ENCODE measurements at places on chromosomes 7 and 10. TPM values are rescaled to one million over a fixed set of nuclear protein-coding genes. Genes with fewer than 3 reads are reported as not detected.

DNA sequence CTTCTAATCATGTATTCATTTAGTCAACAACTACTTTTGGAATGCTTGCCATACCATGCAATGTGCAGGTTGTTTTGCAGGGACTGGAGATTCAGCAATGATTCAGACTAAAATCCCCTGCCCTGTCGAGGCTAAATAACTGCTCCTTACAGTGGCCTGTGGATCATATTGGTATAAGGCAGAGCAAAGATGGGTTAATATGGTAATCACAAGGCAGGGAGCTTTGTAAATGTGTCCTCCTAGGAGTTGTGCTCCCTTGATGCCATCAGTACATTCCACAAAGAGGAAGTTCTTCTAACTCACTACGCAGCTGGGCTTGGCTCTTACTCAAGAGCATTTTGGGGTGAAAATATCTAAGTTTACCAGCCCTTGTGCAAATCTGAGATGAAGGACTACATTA lies 614 bp upstream of the IFIT2 start:
- no peak for DNase-seq

DNA sequence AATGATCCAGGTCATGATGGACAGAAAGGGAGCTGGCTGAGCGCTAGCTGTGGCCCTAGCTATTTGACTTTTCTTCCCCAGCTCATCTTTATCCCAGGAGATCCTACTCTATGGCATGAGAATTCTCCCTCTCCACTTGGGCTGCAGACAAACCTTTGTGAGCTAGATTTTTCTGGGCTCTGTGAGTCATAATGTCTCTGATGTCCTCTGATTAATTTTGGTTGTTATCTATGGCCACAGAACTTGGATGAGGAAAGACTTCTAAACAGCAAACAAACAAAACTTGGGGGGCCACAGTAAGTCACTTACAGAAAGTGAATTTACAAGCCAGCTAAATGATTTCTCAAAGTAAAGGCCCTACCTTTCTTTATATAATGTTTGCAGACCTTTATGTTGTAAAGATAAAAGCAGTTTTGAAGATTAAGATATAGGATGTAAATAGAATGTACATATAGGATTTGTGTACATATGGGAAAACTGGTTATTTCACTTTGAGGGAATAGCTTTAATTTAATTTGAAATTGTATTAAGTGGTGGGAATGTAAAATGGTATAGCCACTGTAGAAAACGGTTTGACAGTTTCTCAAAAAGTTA lies 10.4 kb downstream of the ABLIM1 start:
- DNase-seq, result no peak

DNA sequence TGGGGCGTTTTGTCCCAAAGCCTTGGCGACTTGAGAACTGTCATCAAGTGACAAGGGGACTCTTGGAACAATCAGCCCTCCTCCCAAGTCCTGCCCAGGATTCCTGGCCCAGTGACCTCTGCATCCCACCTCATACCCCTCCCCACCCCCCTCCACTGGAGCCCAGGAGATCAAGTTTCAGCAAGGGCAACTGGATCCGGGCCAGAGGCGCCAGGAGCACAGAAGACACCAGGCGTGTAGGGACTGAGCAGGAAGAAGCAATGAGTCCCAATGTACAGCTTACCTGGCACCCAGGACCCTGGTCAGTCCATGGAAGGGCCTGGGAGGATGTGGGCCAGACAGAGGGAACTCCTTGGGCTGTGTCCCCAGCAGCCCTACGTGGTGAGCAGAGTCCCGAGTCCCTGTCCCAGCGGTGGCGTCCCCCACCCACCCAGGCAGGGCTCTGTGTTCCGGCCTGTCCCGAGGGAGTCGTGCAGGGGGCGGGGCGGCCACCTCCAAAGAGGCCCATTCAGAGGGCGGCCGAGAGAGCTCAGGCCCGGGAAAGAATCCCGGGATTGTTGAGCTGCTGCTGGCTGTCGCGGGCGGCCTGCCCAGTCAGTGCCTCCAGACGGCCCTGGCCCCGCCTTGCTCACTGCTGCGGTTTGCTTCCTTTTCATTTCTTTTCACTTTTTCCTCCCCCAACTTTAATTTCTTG lies 254.1 kb downstream of the TNS3 start:
- peak; percentile 62 for DNase-seq

DNA sequence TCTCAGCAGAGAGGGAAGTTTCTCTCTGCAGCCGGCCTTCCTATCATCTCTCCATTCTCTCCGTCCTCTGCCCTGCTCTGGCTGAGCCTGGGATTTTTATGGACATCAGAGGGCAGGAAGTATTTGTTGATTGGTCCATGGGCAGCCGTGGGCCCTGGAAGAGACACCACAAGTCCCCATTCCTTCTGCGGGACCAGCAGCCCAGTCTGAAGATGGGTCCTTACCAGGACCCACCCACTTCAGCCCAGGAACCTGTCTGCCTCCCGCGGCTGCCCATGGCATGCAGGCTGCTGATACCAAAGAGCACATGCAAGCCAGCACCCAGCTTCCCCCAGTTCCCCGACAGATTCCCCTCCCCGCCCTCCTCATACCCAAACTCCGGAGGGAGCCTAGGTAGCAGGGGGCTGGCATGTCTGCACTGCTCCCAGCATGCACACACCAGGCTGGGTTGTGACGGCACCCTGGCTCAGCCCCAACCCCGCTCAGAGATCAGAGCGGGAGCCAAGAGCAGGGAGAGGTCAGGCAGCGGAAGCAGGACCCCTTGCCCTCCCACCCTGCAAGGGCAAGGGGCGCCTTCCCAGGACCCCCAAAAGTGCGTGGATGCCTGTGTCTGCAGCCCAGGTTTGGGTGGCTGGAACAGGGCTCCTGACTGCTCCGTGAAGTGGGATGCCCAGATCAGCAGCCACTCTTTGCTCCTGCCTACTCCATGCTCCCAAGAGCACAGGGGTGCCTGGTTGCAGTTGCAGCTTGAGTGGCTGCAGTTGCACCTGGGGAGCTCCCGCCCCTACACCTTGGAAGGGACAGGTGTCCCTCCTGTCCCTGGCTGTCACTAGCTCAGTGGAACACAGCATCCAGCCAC lies 538.6 kb upstream of the POT1 start:
- no peak for DNase-seq

GRCh38 chr7:133983685-133984419 lies 143.3 kb upstream of the LRGUK start:
- no peak for DNase-seq

GRCh38 chr10:56349611-56350010 lies 11.4 kb downstream of the ZWINT start:
- DNase-seq, result no peak

DNA sequence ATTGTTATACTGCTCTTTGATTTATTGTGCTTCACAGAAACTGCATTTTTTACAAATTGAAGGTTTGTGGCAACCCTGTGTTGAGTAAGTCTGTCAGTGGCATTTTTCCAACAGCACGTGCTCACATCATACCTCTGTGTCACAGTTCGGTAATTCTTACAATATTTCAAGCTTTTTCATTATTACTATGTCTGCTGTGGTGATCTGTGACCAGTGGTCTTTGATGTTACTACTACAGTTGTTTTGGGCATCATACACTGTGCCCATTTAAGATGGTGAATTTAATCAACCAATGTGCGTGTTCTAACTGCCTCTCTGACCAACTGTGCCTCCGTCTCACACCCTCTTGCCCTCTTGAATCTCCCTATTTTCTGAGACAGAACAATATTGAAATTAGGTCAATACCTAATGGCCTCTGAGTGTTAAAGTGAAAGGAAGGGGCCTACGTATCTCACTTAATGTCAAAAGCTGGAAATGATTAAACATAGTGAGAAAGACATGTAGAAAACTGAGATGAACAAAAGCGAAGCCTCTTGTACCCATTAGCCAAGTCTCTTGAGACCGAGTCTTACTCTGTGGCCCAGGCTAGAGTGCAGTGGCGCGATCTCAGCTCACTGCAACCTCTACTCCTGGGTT lies 20.2 kb upstream of the ASL start:
- DNase-seq, result no peak

- DNase-seq, result no peak
These were observed 11.3 kb upstream of the TSPAN15 start for GRCh38 chr10:69439813-69440506.

GRCh38 chr7:100185726-100186125 lies 8.0 kb downstream of the STAG3 start:
- no peak for DNase-seq

DNA sequence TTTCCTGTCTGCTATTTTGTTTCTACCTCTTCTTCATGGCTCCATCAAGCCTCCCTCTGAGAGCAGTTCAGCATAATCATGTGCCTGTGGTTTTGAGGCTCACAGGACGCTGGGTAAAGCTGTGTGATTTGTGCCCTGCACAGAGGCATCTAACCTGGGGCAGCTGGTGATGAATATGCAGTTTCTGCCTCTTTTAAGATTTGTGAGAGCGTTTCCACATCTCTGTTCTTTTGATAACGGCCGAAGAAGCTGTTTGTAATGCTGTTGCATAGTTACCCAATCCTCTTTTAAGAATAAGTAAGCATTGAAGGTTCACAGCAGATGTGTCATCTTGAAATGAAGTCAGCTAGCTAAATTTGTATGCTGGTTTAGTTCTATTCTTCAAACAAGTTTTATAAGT lies 45.2 kb downstream of the PNLIPRP3 start:
- no peak for DNase-seq

DNA sequence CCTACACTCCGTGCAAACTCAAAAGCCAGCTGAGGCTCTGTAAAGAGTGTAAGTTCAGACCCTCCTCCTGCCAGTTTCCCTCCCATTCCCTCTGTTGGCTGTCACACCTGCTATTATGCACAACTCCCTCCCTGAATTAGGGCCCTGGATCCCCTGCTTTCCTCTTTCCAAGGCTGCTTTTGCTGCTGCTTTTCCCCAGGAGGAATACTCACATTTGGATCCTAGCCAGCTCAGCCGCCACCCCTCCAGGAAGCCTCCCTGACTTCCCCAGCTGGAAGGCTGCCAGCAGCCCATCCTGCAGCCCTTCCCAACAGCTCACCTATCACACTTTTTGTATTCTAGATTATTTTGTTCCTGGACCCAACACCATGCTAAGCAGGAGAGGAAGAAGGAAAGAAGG lies 40.9 kb upstream of the WDR11 start:
- no peak for DNase-seq

- DNase-seq, result no peak
These were observed 95.3 kb downstream of the SUGCT start for GRCh38 chr7:40230101-40230500.

GRCh38 chr7:39540320-39540719 lies 25.9 kb upstream of the YAE1 start:
- no peak for DNase-seq

- no peak for DNase-seq
These were observed 98.6 kb upstream of the LYZL2 start for GRCh38 chr10:30728127-30728526.

DNA sequence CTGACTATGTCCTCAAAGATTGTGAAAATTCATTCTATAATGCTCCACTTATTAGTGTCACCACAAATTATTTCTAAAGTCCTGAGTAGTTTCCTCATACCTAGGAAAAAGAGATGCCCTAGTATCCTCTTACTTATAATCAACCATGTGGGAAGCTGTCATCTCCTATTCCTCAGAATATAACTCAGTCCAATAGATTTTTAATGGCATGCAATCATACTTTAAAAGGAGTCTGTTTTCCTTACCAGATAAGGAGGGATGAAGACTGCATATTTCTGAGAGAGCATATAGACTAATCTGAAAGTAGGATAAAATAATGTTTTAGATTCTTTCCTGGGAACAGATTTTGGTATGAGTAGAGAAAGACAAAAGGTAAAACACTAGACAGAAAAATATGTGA lies 727.7 kb upstream of the GRM3 start:
- no peak for DNase-seq

GRCh38 chr10:80466724-80467326 lies 12.7 kb downstream of the TSPAN14 start:
- DNase-seq, result no peak

- DNase-seq, result no peak
These were observed 76.4 kb upstream of the CDC14C start for GRCh38 chr7:48847917-48848316.

DNA sequence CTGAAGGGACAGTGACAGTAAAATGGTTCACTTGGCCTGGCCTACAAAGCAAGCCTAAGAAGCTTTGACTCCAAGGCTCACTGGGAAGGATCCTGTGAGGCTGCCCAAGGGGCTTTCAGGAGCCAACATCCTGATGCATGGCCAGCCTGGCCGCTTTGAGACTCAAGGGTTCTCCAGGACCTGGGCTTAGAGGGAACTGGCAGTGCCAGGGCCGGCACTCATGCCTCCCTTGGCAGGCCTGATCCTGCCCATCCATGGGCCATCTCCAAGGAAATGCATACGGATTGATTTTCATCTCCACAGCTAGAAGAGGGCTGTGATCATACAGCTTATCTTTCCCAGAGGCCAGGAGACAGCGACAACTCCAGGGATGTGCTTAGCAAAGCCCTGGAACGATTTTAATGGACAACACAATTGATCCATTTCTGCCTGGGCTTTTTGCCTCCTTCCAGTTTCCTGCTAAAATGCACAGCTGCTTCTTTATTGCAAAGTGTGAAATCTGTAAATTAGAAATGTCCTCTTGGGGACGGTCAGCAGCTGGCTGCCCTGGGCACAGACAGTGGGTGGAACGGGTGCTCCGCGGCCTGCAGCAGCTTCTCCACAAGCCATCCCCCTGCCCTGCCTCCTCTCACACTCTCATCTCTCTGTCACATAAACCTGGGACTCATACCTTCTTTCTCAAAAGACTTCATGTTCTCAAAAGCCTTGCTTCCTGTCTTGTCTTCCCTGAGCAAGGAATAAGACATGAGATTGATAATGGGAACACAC lies 288.5 kb downstream of the GRID1 start:
- no peak for DNase-seq

GRCh38 chr10:58212622-58213021 lies 55.1 kb downstream of the IPMK start:
- no peak for DNase-seq

- DNase-seq, result peak; percentile 55
These were observed at the start of gene DOCK1 for GRCh38 chr10:126904818-126905701. DOCK1 (plus strand) TSS chr10:126905428; CDS start chr10:126905518, 90 bp downstream.

DNA sequence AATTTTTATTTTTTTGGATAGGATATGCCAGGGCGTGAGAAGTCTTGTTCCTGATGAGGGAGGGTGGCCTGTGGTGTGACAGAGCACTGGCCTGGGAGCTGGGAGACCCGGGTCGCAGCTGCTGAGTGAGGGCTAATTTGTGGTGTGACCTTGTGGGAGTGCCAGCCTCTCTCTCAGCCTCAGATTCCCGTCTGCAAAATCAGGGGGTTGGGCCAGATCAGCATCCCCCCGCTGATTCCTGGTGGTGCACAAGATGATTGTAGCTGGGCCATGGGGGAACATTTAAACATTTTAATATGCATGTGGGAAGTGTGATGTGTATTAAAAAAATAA lies 14.9 kb downstream of the TSPAN15 start:
- no peak for DNase-seq

- DNase-seq, result no peak
These were observed 3.7 kb upstream of the IL2RA start for GRCh38 chr10:6065835-6066234.

The FAM180A gene
- polyA plus RNA-seq, result 0.17 TPM

The ETV1 gene
- 34.1 TPM for polyA plus RNA-seq

The SLC26A5 gene
- polyA plus RNA-seq, result 0.19 TPM

The UNCX gene
- 7.3 TPM for polyA plus RNA-seq

The UCN3 gene
- 1.5 TPM for polyA plus RNA-seq

The SSBP1 gene
- 125 TPM for polyA plus RNA-seq

All from left renal pelvis (tissue), 4 donors.